Heart left ventricle (tissue), 16 donors: ENCODE measurements at places on chromosomes 13 and 19. TPM values are rescaled to one million over a fixed set of nuclear protein-coding genes. Genes with fewer than 3 reads are reported as not detected.

DNA sequence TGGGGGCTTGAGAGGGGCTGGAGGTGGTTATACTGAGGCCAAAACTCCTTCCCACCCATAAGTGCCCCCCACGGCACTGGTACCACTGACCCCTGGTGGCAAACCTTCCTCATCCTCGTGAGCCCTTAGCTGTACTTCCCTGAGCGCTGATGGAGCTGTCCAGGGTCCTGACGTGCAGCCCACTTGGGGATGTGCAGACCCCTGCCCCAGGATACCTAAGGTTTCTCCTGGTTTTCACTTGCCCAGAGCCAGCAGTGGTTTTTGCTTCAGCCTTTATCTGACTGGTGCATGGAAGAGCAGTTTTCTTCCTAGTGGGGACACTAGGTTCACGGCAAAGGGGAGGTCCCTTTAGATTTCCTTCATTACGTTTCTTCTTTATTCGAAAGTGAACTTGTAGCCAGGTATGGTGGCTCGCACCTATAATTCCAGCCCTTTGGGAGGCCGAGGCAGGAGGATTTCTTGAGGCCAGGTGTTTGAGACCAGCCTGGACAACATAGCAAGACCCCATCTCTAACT is 28.7 kb upstream of the KCTD15 start:
- no peak overlapping the region for H3K4me3 ChIP-seq
- H3K36me3 ChIP-seq, result no peaks in the 10 kb centered on the region
- no peaks in the 10 kb centered on the region for H3K4me1 ChIP-seq
- DNase-seq, result no peak
- no peak overlapping the region for H3K27ac ChIP-seq

DNA sequence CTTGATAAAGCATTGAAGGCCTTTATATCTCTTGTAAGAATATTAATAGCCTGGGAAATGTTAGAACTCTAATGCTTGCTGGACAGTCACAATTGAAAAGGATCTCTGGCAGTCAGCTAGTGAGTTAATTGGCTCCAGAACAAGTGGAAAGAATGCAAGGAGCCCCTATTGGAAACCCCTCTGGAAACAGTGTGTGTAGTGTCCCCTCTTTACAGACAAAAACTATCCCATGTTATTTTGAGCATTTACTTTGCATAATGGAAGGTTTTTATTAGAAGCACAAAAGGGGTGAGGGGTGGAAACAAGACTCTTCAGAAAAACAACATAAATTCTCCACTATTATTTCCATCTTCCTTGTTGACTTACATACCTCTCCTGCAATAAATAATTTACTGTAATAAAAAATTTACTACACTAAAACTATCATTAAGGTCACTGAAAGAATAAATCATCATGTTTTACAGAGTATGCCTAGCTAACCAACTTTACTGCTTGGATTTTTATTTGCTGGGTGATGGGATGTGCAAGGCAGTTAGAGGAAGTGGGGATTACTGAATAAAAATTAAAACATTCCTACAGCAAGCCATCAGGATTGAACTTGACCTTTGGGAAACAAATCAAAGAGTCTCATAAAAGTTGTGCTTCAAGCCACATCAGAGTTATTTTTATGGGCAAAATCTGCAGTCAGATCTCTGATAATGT is 610.4 kb downstream of the TBC1D4 start:
- H3K27me3 ChIP-seq, result no peaks in the 10 kb centered on the region
- H3K4me1 ChIP-seq, result no peaks in the 10 kb centered on the region
- H3K4me3 ChIP-seq, result no peak overlapping the region
- no peaks in the 10 kb centered on the region for H3K36me3 ChIP-seq
- no peak overlapping the region for H3K27ac ChIP-seq

- no peaks in the 10 kb centered on the region for H3K27me3 ChIP-seq
- H3K27ac ChIP-seq, result peak overlapping the region; percentile 86
- no peaks in the 10 kb centered on the region for H3K36me3 ChIP-seq
- peaks cover 57% of the 10 kb centered on the region for H3K4me1 ChIP-seq
Measured at GRCh38 chr19:10752237-10752912, 34.5 kb downstream of the DNM2 start.

GRCh38 chr19:39316627-39317321 is 3.9 kb downstream of the LRFN1 start:
- no peak overlapping the region for H3K27ac ChIP-seq
- DNase-seq, result no peak
- no peak overlapping the region for H3K4me3 ChIP-seq
- no peaks in the 10 kb centered on the region for H3K4me1 ChIP-seq
- no peaks in the 10 kb centered on the region for H3K36me3 ChIP-seq

DNA sequence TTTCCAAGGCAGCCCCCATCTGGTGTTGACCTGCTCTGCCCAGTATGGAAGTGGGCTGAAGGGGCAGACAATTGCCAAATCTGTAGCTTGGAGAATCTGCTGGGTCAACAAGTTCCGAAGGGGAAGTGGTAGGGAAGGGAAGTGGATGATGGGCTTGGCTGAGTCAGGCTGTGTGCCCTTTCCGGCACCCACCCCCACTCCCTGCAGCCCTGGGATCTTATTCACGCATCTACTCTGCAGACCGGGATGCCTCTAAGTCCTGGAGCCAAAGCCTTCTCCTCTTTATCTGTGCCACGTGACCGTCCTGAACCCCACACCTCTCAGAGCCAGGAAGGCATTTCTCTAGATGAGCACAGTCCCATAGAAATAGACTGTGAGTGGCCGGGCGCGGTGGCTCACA is 7.5 kb upstream of the C5AR2 start:
- no peaks in the 10 kb centered on the region for H3K36me3 ChIP-seq
- DNase-seq, result peak; percentile 66
- H3K27me3 ChIP-seq, result no peaks in the 10 kb centered on the region
- no peak overlapping the region for H3K27ac ChIP-seq
- peak overlapping the region; percentile 12 for H3K4me3 ChIP-seq

DNA sequence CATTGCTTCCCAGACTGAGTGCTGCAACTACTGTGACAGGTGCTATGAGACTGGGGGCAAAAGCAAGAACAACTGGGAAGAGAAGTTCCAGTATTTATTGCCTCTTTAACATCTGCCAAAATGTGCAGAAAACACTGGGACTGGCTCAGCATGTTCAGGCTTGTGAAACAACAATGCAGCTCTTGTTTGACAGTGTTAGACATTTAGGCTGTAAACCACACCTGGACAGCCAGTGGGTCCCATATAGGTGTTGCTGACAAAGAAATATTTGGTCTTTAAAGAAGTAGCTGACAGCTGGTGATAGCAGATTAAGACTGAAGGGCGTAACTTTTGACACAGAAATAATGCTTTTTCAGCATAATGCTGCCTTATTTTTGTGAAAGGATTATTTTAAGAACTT is 88.1 kb downstream of the STOML3 start:
- DNase-seq, result no peak
- no peaks in the 10 kb centered on the region for H3K27me3 ChIP-seq
- no peaks in the 10 kb centered on the region for H3K36me3 ChIP-seq
- no peak overlapping the region for H3K4me3 ChIP-seq

- no peak for DNase-seq
- no peaks in the 10 kb centered on the region for H3K27me3 ChIP-seq
- H3K4me1 ChIP-seq, result no peaks in the 10 kb centered on the region
- no peak overlapping the region for H3K27ac ChIP-seq
Measured at GRCh38 chr19:35225951-35226350, 2.6 kb downstream of the FAM187B start.

DNA sequence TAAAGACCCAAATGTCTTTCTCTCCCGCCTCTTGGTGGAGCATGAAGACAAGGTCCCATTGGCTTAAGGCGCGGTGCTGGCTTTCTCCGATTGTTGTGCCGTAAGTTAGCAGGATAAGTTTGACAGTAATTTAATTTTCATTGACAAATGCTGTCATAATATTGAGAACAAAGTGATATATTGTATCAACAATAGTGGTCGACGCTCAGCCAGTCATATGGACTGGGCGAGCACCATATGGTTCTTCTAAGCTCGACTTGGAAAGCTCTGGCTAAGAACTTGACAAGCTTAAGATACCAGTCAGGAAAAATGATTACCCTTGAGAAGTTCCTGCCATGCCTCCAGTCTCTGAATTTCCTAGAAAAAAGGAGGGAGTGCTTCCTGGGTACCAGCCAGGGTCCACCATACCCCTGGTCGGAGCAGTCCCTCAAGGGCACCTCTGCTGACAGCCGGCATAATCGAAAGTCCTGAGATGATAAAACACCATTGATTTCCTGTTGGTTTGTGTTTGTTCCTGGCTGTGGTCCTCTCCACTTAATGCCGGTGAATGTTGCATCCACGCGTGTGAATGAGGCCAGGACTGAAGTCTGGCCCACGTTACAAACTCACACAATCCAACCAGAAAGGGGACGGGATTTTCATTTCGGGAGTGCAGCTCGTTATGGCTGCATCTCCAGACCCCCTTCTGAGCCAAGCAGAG is 262.1 kb downstream of the ZNF536 start:
- no peaks in the 10 kb centered on the region for H3K36me3 ChIP-seq
- no peak overlapping the region for H3K4me3 ChIP-seq
- H3K27ac ChIP-seq, result no peak overlapping the region
- no peak for DNase-seq

MED29 gene
- polyA plus RNA-seq, result 34.1 TPM

RNF17 gene
- not detected for polyA plus RNA-seq

KLK14 gene
- not detected for polyA plus RNA-seq

PRODH2 gene
- not detected for polyA plus RNA-seq

GPR180 gene
- polyA plus RNA-seq, result 0.99 TPM
